ENCODE measurements at places on chromosomes 12 and 14.

DNA sequence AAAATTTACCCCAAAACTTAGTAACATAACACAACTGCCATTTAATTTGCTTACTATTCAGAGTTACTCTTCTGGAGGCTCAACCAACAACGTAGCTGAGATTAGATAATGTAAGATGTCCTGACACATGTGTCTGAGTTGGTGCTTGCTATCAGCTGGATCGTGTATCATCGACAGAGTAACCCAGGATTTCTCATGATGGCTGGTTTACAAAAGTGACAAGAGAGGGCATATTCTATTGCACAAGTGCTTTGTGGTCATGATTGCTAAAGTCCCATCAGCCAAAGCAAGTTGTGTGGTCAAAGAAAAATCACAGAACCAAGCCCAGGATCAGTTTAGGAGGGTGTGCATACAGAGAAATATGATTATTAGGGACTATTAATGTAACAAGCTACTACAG, 73.4 kb downstream of the CAPZA3 start:
- no peak for DNase-seq

GRCh38 chr12:101642115-101643067, 47.6 kb downstream of the MYBPC1 start:
- peak; percentile 85 for DNase-seq

- DNase-seq: peak; percentile 42
Observed at GRCh38 chr12:57759360-57759980, 4.6 kb downstream of the MARCHF9 start.

- no peak for DNase-seq
Observed at GRCh38 chr12:83575326-83575725, 888.6 kb downstream of the TMTC2 start.

- no peak for DNase-seq
Observed at GRCh38 chr14:90547250-90547649, 150.4 kb downstream of the CALM1 start.

DNA sequence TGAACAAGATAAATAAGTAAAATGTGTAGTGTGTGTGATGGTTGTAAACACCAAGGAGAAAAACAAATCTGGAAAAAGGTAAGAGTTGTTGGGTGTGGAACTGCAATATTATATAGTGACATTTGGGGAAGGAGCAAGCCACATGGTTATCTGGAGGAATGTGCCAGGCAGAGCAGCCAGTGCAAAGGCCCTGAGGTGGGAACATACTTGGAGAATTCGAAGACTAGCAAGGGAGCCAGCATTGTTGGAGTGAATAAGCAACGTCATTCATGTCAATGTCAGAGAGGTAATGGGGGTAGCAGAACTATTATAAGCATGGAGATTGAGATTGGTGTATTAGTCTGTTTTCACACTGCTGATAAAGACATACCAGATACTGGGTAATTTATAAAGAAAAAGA, 241.5 kb upstream of the LHX5 start:
- DNase-seq: no peak

DNA sequence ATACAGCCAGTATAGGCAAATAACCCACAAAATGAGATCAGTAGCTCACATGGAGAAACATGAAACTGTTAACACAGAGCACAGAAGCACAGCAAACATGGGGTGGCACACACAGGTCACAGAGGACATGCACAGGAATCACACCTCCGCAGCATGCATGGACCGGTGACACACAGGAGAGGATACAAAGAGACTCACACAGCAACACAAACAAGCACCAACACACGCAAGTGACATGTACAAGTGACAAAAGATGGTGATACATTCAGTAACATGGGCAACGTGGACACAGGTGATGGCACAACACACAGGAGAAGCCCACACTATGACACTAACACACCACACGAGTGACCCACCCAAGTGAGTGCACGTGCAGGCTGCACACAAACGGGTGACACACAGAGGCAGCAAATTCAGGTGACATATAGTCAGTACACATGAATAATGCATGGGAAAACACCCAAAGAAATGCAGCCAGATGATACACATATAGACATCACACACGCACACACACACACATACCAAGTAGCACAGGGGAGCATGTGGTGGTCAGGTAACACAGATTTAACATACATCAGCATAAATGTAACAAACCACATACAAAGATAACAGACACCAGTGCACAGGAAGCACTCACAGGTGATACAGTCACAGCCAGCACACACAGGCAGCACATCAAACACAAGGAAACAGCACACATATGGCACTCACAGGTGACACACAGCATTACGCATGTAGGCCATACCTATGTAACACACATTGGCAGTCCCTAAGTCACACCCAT, 216.0 kb upstream of the SFSWAP start:
- DNase-seq: no peak

DNA sequence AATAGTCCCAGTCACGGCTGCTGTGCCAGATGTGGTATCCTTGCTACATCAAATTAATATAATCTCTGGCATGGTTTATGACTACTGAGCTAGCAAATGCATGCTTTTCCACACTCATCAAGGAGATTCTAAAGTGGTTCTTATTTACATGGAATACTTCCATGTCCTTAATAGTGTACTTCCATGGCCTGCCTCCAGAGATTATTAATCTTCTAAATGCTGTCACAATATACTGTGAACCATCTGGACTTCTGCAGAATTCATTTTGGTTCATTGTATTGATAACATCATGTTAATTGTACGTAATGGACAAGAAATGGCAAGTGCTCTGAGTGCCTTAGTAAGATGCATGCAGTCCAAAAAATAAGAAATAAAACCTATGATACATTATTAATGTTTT, 230.8 kb downstream of the NUAK1 start:
- no peak for DNase-seq
